AG04449 (cell line): ENCODE measurements at places on chromosomes 2 and 18.

DNA sequence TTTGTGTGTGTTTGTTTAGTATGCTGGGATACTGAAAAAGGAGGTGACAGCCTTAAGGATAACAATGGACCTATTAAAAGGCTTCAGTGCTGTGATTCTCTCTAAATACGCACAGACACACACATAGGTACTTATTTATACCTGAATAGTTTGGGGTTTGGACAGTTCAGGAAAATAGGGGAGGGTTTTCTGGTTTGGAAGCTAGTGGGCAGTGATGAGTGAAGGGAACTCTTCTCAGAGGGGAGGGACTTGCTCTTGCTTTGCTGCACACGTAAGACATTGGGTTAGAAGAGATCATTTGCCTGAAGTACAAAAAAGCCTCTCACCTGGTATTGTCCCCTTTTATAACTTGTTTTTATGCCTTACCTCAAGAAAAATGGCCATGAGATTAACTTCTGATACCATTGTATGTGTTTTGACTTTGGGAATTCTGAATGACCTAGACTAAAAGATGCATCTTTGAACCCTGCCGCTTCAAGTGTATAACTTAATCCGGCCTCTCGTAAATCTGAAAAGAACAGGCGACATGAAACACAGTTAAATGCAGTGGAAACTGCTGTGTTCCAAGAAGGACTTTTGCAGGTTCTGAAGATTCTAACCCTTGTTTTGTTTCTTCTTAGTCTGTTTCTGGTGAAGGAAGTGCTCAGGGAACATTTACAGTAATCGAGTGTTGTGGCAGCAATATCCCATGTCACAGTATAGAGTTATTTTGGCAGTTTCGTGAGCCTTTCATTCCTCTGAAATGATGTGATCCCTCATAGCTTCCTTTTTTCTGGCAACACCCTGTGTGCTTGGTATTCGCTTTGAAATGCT is 2.5 kb downstream of the CRIM1 start:
- DNase-seq = no peak

- no peak for DNase-seq
Measured at GRCh38 chr2:128792476-128793054, 473.9 kb upstream of the HS6ST1 start.

DNA sequence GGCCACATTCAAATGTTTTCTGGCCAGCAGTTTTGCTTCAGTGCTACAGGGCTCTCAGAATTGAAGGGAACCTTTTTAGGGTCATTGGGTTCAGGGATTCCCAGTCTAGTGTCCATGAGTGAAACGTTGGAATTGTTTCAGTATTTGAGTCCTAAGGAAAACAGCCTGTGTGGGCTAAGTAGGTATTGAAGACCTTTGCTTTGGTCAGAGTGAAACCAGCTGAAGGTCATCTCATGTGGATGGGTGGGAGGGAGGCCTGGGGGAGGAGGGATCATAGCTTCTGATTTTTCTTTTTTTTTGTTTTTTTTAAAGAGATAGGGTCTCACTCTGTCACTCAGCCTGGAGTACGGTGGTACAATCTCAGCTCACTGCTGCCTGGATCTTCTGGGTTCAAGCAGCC is 20.2 kb downstream of the B3GNT2 start:
- DNase-seq = no peak

DNA sequence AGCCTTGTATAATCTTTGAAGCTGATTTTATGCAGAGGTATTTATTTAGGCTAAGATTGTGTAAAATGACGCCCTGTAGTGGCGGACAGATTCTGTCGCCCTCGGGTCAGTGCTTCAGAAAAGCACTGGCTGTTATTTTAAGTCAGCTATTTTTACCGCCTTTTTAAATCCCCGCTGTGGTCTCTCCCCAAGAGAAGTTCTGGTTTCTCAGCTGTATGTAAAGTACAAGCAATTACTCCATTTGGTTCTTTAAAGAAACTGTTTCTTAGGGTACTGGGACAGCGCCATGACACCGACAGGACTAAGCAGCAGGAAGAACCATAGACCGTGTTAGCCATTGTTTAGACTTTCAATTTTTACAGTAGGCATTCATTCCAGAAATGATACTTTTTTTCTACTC is 65.0 kb downstream of the UGGT1 start:
- DNase-seq = no peak

DNA sequence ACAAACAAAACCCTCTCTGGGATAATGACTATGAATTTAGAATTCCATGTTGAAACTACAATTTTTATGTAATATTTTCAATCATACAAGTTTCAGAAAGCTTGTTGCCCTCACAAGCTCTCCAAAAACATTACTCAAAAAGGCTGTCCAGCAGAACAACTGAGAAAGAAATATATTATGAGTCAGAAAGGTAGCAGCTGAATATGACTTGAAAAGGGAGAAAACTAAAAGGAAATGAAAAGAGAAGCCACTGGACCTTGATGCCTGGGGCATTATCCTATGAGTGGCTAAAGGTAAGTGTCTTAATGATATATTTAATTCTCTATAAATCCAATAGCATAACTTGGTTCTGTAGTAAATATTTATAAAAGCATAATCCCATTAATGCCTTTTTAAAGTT is 61.8 kb downstream of the NXPH2 start:
- no peak for DNase-seq

DNA sequence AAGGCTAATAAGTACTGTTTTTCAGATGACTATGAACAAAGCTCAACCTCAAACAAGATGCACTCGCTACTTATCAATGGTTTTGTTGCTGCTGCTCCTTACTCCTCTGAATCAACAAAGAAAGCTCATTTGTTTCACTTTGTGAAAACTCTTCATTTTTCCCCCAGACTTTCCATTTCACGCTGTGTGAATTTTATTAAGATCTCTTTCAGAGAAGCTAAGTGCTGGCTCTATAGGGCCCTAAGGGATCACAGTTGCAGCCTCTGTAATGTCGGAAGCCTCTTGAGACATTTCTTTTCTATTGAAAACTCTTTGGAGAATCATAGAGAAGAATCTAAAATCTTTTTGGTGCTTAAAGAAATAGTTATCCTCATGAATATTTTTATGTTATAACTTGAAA is 209.8 kb downstream of the CD226 start:
- no peak for DNase-seq

DNA sequence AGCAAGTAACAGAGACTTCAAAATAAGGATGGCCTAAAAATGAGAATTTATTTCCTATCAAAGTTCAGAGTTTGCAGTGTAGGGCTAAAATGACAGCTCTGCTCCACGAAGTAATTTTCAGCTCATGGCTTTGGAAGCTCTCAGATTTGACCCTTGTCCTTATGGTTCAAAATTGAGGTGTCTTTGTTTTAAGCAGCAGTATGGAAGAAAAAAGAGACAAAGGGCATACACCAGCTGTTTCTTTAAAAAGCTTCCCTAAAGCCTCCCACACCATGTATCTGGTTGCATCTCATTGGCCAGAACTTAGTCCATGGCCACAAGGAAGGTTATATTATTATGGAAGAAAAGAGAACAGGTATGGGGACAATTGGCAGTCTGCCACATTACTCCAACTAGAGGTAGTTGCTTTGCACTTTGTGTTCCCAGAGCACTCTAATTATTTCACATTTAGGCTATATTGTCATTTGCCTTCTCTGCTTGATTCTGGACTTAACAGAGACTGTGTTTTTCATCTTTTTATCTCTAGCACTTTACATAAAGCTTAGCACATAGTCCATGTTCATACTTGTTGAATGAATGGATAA is 180.4 kb downstream of the MCFD2 start:
- no peak for DNase-seq

DNA sequence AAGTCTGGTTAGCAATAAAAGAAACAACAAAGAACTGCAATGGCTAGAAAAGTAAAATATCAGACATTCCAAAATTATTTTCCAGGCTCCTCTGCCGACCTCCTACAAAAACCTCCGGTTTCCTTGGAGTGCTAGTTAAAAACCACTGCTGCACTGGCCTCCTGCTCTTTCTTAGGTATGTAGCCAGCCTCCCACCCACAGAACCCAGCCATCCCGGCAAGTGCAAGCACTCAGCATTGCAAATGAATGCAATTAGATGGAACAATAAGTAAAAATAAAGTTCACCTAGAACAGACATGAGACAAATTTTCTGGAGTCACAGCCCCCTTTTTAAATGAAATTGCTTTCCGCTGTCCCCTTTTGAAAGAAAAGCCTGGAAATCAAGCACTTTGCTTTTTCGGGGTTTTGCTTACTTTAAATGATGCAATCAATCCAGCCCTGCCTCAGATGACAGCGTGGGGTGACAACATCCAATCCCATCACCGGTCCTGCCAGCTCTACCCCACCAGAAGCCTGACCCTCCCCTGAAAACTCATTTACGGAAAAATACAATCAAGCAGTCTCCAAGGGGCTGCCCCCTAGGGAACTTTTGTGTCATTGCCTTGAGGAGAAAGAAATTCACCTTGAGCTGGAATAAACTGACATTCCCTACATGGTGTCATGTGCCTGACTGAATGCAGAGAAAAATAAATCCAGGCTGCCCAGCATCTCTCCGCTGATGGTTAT is 199.8 kb downstream of the EPHA4 start:
- DNase-seq = no peak

- no peak for DNase-seq
Measured at GRCh38 chr2:216538538-216538937, 39.9 kb downstream of the RPL37A start.

GRCh38 chr18:73948497-73948896 is 199.1 kb downstream of the FBXO15 start:
- no peak for DNase-seq

DNA sequence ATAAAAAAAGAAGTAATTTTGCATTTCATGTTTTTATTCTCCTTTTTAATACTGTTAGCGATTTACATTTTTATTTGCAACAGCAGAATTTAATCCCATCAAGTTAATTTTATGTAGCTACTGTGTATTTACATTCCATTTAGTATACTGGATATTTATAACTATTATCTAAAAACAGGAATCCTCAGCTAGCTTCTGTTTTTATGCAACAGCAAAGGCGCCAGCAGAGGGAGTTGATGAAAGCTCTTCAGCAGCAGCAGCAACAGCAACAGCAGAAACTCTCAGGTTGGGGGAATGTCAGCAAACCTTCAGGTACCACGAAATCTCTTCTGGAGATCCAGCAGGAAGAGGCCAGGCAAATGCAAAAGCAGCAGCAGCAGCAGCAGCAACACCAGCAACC is 26.2 kb upstream of the SNORC start:
- DNase-seq = no peak

GRCh38 chr2:80185091-80185490 is 119.5 kb downstream of the LRRTM1 start:
- DNase-seq = no peak

- no peak for DNase-seq
Measured at GRCh38 chr2:195899226-195899625, 169.4 kb downstream of the DNAH7 start.

DNA sequence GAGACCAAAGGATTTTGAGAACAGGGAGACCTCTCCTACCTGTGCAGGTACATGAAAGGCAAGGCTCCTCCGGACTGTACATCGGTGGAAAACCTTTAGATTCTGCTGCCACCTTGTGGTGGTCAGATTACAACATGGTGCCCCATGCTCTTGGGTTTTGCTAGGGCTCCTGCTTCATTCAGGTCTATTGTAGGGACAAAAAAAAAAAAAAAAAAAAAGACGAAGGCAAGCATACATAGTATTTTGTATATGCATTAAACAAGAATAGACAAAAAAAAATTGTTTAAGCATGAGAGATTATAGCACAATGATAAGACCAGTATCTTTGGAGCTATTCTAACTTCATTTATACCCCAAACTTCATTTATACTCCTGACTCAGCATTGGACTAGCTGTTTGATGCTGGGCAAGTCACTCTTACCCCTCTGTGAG is 27.4 kb upstream of the SPR start:
- DNase-seq = no peak

DNA sequence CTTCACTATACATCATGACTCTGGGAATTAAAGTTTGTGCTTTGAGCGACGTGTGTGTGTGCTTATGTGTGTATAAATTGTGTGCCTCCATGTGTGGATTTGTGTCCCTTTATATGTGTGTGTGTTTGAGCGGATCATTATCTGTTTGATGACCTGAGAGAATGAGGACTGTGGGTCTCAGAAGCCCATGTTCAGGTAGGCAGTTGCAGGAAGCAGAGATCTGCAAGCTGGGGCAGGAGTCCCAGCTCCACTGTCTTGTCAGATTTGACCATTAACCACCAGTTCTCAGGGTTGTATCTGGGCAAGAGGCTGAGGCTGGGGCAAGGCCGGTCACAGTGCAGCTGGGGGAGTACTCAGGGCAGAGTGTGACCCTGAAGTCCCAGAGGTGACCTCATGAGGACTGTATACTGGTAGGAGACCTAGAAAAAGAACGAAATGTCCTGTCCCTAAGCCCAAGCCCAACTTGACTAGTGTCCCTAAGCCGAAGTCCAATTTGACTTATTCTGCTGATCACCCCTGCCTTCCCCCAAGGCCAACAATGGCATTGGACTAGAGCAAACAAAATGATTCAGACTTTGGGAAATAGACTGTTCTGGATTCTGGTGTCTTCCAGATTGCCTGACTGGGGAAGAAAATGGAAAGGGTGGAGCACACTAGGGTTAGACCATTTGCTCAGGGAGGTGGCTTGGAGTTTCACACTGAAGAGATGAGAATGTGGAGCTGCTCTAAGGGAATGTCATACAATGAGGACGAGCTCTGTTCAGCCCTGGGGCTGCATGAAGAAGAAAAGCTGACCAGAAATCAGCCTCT is 28.1 kb downstream of the RHOB start:
- no peak for DNase-seq

DNA sequence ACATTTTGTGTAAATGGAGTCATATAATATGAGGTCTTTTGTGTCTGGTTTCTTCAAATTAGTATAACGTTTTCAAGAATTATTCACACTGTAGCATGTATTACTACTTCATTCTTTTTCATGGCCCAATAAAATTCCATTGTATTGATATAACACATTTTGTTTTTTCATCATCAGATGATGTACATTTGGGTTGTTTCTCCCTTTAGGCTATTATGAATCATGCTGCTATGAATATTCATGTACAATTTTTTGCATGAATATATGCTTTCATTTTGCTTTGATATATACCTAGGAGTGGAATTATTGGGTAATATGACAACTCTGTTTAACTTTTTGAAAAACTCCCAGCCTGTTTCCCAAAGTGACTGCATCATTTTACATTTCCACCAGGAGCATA is 220.2 kb downstream of the NR4A2 start:
- no peak for DNase-seq

- no peak for DNase-seq
Measured at GRCh38 chr18:36191286-36191685, 4.0 kb downstream of the MOCOS start.

- no peak for DNase-seq
Measured at GRCh38 chr2:65706411-65706810, 274.0 kb upstream of the SPRED2 start.

- no peak for DNase-seq
Measured at GRCh38 chr2:152372438-152372984, 37.5 kb downstream of the FMNL2 start.

DNA sequence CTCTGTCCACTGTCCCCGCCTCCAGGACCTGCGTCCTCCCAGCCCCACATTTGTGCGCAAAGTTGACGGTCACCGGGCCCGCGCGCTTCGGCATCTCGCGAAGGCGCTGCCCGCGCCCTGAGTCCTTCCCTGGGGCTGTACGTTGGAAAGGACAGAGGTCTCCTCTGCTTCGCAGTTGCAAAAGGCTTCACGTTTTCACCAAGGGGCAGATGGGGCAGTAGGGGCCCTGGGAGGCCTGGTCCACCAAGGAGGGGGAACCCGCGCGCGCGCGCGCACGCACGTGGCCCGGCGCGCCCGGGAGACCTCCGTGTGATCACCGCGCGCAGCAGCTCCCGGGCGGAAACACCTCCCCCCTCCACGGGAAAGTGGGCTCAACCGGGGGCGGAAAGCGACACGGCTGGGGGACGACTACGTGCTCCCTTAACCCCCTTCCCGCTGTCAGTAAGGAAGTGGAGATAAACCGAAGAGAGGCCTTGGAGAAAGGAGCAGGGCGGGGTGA is 21.9 kb downstream of the TEX44 start:
- DNase-seq = no peak
